ENCODE measurements at places on chromosomes 11 and 22.

GRCh38 chr11:41116970-41117369 is 342.5 kb downstream of the LRRC4C start:
- DNase-seq = no peak

GRCh38 chr11:79481795-79482194 is 41.0 kb upstream of the TENM4 start:
- DNase-seq = no peak

- DNase-seq = no peak
Measured at GRCh38 chr11:561148-562003, 606 bp downstream of the RASSF7 start.

DNA sequence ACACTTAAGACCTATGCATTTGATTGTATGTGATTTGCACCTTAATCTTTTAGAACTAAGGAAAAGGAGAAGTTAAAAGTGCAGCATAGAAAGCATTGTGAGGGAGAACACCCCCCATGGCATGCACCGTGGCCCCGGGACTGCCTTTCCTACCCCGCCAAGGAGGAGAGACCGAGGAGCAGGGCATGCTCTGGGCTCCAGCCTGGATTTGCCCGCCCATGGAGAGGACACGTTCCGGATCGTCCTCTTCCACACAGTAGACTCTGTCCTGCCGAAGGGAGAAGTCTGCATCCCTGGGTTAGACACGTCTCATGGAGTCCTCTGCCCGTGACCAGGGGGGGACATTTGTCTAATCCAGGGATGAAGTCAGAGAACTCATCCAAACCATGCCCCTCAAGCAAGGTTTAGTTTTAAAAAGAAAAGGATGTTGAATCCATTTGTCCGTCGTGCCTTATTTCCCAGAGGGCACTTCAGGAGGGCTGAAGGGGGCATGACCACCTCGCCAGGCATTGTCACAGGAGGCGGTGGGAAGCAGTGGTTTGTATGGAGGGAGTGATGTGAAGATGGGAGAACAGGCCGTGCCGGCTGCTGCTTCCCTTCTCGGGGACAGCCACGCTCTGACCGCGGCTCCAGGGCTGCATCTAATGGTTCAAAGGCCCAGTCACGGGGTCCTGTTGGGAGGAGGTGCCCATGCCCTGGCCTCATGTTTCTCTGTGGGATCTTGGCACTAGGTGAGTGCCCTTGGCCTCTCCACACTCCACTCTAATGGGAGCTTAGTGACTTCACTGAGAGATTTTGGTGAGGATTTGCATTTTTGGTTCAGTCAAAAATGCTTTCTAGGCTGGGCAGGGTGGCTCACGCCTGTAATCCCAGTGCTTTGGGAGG is 66.2 kb upstream of the GAL start:
- DNase-seq = no peak

GRCh38 chr11:133830931-133831907 is 14.1 kb downstream of the SPATA19 start:
- no peak for DNase-seq

GRCh38 chr11:124831897-124832296 is 31.7 kb upstream of the MSANTD2 start:
- no peak for DNase-seq

DNA sequence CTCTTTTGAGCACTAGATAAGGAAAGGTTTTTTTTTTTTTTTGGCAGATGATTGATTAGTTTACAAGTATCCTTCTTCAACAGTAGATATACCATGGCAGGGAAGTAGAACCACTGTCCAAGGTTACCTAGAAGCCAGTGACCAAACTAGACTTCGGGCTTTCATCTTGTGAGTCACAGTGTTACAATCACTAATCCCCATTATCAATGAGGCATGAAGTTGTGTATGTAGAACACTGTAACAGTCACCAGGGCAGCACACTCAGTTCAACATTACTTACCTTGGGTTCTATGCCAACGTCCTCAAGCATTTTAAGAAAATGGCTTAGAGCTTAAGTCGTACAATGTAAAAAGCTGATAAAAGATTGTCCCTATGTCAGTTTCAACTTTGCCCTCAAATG is 430.9 kb downstream of the ETS1 start:
- DNase-seq = no peak

GRCh38 chr11:65390996-65391395 is 4.6 kb downstream of the FRMD8 start:
- no peak for DNase-seq

DNA sequence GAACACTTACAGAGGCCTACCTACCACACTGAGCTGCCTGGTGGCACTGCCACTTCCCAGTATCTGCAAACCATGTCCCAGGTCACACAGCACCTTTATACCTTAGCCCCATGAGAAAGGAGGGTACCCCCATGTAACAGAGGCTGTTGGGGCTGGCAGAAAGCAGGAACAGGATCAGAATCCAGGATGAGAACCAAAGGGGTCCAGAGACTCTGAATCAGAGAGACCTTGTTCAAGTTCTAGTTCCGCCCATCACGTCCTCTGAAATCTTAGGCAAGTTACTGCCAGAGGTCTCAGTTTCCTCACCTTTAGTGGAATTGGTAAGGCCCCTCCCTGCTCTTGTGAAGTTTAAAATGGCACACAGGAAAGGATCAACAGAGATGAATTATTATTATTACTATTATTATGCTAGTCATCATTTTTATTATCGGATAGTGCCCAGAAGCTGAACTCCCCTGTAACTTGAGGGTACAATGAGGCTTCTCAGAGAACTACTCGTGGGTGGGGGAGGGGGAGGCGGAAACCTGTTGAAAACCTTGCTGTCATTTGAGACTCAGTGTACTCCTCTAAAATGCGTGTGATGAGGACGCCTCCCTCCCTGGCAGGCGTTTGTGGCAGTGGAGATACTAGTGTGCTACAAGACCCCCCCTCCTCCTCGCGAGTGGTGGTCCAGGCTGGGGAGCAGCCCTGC is 9.3 kb downstream of the SELENOM start:
- DNase-seq = no peak

DNA sequence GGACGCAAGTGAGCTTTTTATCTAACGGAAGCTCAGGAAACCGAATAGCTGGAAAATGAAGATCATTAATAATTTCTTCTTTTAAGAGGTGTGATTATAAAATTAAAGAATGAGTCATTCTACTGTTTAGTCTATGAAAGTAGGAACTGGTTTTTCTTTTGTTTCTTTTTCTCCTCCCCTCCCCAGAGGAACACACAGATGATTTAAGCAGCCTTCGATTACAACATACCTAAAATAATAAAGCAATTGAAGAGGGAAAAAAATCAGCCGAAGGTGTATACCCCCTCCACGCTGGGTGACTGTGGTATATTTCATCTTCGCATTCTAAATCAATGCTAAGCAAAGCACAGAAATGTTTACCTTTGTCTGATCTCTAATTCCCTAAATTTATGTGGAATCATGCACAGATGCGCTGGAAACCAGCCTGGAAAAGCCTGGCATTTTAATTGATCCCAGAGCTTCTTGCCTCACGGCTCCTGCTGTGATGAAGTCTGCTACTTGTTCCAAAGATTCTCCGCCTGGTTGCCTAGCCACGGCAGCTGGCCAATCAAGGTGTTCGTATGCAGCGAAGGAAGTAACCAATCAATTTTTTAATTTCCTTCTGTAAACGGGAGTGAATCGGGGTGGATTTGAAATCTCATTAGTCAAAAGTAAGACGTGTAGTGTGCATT is 133.9 kb downstream of the FANCF start:
- peak; percentile 32 for DNase-seq

- no peak for DNase-seq
Measured at GRCh38 chr11:125327518-125328224, 163.1 kb downstream of the PKNOX2 start.

DNA sequence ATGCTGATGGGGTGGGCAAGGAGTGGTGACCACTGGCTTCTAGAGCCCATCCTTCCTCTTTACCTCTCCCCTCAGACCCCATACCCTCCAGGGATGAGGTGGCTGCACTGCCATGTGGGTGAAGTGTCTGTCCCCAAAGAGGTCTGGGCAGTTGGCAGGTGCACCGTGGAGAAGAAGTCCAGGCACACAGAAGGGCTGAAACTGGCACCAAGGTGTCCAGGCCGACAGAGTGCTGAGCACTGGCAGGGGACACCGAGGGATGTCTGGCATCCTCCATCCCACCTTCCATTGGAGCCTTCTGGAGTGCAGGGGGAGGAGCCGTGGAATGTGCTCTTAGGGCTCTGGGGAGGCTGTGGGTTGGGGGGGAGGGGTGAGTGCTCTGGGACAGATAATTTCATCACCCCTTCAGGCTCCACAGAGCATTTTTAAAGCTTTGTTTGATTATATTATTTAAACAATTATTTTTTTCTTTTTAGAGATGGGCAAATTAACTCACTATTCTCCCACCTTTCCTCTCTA is 37.9 kb downstream of the PKNOX2 start:
- no peak for DNase-seq

DNA sequence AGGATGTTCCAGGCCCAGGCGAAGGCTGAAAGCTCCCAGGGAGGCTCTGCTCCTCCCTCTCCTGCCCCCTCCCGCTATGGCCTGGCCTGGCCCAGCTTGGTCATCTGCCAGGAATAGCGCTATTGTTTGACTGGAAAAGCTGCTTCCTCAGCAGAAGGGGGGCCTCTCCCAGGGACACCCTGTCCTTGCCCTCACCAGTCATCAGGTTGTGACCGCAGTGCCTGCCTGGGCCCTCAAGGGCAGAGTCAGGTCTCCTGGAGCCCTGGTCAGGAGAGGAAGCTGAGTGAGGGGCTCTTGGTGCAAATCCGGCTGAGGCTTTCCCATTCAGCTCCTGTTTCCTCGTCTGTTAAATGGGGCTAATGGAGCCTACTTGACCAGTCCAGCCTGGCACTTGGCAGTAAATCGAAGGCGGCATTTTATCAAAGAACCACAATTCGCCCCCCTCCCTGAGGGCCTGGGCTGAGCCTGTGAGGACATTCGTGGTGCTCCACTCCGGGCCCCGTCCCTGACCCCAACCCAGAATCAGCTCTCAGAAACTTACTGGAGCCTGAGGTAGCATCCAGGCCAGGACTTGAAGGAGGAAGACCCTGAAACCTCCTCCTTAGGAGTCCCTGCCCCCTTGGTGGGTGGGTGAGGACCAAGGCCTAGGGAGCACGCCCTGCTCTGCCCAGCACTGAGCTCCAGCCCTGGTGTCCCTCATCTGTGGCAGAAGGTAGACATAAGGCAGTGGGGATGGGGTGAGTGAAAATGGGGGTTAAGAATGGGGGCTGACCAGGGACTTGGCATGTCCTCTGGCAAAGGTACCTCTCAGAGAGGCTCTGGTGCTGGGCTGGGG is 2.0 kb upstream of the CASTOR1 start:
- no peak for DNase-seq

GRCh38 chr22:25970374-25970911 is 198.8 kb upstream of the SEZ6L start:
- no peak for DNase-seq

DNA sequence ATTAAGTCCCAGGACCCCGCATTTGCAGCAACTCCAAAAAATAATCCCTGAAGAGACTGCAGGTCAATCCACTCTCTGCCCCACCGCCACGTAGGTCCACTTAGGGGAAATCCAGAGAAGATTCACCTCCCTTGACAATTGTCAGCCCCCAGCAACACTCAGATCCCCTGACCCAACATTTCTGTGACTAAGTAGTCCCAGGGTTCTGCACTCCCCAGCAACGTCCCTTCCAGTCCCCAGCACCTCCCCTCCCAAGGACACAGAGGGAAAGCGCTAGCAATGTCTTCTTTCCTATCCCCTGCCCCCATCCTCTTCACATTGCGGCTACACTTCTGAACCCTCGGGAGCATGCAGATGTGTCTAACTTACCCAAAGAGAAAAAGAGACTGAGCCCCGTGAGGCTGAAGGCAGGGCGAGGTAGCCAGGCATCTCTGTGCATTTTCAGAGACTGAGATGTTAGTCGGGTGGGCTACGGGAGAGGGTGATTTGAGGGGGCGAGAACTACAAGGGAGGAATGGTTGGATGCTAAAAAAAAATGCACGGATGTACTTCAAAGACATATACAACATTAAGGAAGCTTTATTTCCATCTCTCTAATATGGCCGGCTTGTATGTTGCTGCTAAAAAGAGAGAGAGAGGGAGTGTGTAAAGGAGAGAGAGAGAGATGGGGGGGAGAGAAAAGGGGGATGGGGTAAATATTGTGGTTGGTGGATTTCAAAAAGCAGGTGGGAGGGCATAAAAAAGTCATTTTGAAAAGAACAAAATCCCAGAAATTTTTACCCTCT is at the start of gene SCN2B:
TSS of gene SCN2B (minus strand) at position 647 of the 785 bp plus-strand sequence. CDS start at position 439, 208 bp downstream.
- DNase-seq = no peak

DNA sequence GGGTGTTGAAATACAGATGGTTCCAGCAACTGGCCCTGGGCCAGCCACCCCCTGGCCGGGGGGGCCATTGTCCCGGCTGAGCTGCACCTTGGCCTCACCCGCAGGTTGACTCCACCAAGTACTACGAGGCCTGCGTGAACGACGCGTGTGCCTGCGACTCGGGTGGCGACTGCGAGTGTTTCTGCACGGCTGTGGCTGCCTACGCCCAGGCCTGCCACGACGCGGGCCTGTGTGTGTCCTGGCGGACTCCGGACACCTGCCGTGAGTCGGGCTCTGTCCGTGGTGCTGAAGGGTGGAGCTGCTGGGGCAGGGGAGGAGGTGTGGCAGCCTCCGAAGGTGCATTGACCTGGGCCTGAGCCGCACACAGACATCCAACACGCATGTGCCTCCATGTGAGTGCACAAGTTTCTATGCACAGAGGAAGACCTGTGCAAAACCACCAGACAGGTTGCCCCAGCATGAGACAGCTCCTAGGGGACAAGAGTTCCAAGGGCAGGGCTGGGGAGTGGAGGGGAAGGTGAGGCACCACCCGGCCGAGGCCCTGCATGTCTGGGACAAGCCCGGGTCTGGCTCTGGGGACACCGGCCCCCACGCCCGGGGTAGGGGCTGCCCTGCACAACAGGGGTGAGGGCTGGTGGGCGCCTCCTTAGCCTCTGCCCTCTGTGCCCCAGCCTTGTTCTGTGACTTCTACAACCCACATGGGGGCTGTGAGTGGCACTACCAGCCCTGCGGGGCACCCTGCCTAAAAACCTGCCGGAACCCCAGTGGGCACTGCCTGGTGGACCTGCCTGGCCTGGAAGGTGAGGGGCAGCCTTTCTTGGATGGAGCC is 16.1 kb downstream of the MUC5B start:
- no peak for DNase-seq

GRCh38 chr11:35683728-35684339 is 21.3 kb downstream of the TRIM44 start:
- DNase-seq = no peak

GRCh38 chr22:24816806-24817205 is 10.8 kb downstream of the SGSM1 start:
- no peak for DNase-seq

DNA sequence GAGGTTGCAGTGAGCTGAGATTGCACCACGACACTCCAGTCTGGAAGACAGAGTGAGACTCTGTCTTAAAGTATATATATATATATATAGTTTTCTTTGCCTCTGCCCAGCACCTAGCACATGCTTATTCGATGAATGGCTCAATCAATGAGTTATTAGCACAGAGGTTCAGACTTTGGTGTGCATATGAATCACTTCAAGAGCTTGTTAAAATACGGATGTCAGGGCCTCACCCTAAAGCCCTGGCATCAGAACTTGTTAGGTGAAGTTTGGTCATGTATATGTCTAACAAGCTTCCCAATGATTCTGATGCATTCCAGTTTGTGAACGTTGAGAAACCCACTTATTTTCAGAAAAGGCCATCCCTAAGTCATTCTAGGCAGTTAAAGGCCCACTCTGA is 21.8 kb upstream of the TMEM86A start:
- DNase-seq = no peak

GRCh38 chr11:88579466-88579865 is 241.9 kb upstream of the CTSC start:
- DNase-seq = no peak

- no peak for DNase-seq
Measured at GRCh38 chr22:45846952-45847351, 130.0 kb downstream of the WNT7B start.

GRCh38 chr11:66287889-66288670 is 863 bp downstream of the YIF1A start:
- no peak for DNase-seq

Data from AG09309 (cell line).